Esophagus squamous epithelium (tissue), 5 donors: ENCODE measurements at places on chromosomes 11 and 22.

DNA sequence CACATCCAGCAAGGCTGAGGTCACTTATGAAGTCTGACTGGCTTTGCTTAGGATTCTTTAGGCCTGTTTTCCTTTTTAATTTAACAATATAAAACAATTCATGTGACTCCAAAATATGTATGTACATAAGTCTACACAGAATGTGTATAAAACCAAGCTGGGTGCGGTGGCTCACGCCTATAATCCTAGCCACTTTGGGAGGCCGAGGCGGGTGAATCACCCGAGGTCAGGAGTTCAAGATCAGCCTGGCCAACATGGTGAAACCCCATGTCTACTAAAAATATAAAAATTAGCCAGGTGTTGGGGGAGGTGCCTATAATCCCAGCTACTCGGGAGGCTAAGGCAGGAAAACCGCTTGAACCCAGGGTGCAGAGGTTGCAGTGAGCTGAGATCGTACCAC lies 83.1 kb downstream of the SHANK2 start:
- no peak for DNase-seq

- DNase-seq = no peak
Measured at GRCh38 chr11:126808836-126809235, 191.7 kb downstream of the KIRREL3 start.

DNA sequence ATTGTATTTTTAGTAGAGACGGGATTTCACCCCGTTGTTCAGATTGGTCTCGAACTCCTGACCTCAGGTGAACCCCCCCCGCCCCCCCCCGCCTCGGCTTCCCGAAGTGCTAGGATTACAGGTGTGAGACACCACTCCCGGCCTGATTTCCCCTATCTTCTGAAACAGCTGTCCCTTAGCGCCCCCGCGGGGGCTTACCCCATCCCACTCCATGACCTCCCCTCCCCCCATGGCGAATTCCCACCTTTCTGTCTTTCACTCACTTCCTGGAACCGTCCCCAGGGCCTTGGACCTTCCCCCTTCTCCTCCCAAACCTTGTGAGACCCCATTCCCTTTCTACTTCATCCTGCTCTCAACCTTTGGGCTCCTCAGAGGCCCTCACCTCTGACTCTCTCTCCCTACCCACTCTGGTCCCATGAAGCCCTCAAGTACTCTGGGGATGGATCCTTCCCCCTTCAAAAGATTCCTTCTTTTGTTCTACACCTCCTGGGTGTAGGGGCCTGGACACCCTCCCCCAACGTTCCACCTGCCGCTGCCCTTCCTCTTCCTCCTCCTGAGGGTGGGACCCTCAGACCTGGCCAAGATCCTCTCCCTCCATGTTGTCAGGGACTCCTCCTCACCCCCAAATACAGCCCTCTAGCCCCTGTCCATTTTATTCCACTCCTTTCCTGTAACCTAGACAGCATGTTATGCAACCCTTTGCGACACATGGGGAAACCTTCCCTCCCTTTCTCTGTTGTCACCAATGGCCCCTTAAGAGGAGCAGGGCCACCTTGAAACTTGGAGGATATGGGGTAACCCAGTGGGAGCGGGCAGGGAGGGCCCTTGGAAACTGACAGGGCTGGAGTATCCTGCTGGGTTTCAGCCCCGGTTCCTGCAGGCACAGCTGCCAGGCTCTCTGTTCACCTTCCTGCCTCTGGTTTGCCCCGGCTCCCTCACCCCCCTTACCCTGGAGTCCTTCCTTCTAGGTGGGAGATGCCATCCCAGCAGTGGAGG lies 1.1 kb downstream of the PRDX5 start:
- DNase-seq = no peak

DNA sequence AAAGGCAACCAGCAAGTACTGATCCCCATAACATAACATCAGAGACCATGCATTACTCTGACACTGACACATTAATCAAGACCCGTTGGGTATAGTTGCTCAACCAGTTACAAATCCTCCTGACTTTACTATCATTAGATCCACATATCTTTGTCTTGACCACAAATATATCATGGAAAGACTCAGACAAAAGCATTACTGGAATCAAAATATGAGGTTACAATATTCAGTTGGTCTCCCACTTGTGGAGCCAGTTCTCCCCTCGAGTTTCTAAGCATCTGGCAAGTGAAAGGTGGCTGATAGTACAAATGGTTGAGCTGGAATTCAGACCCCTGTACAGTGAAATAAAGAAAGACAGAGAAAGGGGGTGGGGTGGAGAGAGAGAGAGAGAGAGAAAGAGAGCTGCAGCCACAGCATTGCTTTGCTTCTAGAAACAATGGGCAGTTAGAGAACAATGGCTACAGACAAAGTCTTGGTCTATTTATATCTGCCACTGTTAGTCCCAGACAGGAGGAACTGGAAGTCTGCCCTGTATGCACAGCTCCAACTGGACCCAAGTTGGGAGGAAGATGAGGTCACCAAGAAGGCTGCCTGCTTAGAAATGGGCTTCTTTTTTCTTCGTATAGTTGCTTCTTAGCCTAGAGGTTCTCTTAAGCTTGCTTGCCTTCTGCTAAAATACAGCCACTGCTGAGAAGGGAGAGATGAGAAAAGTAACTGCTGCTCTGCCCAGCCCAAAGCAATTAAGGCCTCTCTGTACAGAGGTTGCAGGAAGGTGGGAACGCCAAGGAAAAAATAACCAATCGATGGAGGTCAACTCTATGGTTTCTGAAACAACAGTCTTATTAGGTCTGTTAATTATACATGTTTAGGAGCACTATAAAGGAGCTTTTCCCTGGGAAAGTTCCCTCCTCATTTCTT lies 85.5 kb downstream of the ETS1 start:
- DNase-seq = no peak

- no peak for DNase-seq
Measured at GRCh38 chr11:12056119-12056518, 47.7 kb upstream of the DKK3 start.

- no peak for DNase-seq
Measured at GRCh38 chr11:44997566-44997965, 46.9 kb upstream of the TP53I11 start.

GRCh38 chr11:57124505-57124904 lies 57.2 kb upstream of the LRRC55 start:
- DNase-seq = no peak

- DNase-seq = no peak
Measured at GRCh38 chr11:14203321-14203720, 155.7 kb downstream of the RRAS2 start.
